ENCODE measurements at places on chromosomes 1 and 21.

- H3K4me1 ChIP-seq = no peaks in the 10 kb centered on the region
- H3K36me3 ChIP-seq = no peaks in the 10 kb centered on the region
- H3K4me3 ChIP-seq = no peak overlapping the region
- no peak for DNase-seq
These were observed 18.0 kb downstream of the PTPRU start for GRCh38 chr1:29254346-29254745.

- no peak overlapping the region for H3K27ac ChIP-seq
- no peak for DNase-seq
- H3K4me1 ChIP-seq = no peaks in the 10 kb centered on the region
- peaks cover 41% of the 10 kb centered on the region for H3K27me3 ChIP-seq
These were observed 453.2 kb upstream of the VAMP3 start for GRCh38 chr1:7317888-7318287.

DNA sequence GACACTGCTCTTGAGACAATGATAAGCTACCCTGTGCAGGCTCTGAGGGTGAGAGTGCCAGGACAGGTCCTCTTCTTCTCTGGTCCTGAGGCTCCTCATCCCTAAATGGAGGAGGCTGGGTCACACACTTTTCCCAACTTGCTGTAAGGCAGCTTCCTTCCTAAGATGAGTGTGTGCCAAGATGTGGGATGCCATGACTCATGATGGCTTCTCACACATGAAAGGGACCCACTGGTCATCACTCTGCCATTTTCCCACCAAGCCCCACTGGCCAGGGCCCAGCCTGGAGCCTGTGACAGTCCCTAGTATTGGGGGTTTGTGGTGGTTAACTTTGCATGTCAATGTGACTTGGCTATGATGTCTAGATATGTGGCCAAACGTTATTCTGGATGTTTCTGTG lies 54.4 kb downstream of the CNIH3 start:
- no peaks in the 10 kb centered on the region for H3K36me3 ChIP-seq
- H3K4me1 ChIP-seq = no peaks in the 10 kb centered on the region
- H3K27me3 ChIP-seq = peaks cover 28% of the 10 kb centered on the region
- DNase-seq = no peak

GRCh38 chr1:157771661-157772425 lies 5.1 kb downstream of the FCRL2 start:
- H3K27me3 ChIP-seq = no peaks in the 10 kb centered on the region
- peak overlapping the region; percentile 46 for H3K27ac ChIP-seq
- no peak overlapping the region for H3K4me3 ChIP-seq

DNA sequence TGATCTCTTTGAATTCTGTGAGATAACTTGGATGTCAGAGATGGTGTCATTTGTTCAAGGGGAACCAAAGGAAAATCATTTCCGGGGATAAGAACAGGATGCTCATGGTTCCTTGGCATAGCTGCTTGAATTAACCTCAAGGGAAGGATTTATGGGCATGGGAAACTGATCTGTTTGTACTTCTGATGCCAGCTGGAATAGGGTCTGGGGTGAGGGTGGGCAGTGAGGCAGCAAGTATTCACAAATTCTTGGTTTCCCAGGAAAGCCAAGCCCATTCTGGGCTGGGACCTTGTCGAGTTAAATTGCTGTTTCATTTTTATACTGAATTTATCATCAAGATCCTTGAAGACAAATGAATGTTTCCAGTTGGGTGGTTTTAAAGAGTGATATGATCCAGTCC lies 14.1 kb downstream of the INTS3 start:
- no peak overlapping the region for H3K4me3 ChIP-seq
- H3K27ac ChIP-seq = no peak overlapping the region
- H3K27me3 ChIP-seq = no peaks in the 10 kb centered on the region
- no peak for DNase-seq
- peaks cover 4% of the 10 kb centered on the region for H3K4me1 ChIP-seq

GRCh38 chr1:147252540-147252939 lies 10.1 kb downstream of the CHD1L start:
- H3K4me1 ChIP-seq = peaks cover 17% of the 10 kb centered on the region
- peaks cover 9% of the 10 kb centered on the region for H3K36me3 ChIP-seq
- no peaks in the 10 kb centered on the region for H3K27me3 ChIP-seq
- no peak for DNase-seq
- H3K27ac ChIP-seq = no peak overlapping the region

DNA sequence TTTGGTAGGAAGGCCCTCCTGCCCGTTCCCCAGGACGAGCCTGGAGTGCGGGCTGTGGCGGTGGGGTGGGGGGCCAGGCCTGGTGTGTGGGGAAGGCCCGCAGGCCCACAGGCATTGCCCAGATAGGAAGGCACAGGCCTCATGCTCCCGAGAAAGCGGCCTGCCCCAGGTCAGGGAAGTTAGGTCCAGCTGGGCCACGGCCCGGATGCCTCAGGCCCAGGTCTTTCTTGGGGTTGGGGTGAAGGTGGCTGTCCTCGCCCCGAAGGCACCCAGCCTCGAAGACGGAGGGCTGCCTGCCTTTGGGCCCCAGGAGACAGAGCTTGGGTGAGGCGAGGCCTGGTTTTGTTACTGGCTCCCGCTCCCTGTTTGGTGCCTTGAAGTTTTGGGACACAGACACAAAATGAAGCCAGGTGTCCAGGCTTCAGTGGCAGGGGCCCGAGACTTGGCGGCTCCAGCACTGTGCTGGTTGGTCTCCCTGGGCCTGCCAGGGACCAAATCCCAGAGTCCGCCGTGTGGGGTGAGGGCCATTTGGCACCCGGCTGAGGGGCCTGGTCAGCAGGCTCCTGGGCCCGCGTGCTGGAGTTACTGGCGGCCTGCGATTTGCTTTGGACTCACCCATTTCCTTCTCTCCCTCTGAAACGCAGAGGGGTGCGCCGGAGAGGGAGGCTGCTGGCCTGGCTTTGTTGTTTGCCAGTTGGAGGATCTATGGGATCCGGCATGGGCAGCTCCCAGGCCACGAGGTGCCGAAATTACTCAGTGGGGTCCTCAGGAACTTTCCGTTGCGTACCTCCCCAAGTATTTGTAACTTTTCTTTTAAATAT lies 2.0 kb downstream of the SKI start:
- peaks cover 84% of the 10 kb centered on the region for H3K36me3 ChIP-seq
- peak overlapping the region; percentile 87 for H3K4me3 ChIP-seq
- peaks cover 56% of the 10 kb centered on the region for H3K4me1 ChIP-seq
- no peak for DNase-seq

DNA sequence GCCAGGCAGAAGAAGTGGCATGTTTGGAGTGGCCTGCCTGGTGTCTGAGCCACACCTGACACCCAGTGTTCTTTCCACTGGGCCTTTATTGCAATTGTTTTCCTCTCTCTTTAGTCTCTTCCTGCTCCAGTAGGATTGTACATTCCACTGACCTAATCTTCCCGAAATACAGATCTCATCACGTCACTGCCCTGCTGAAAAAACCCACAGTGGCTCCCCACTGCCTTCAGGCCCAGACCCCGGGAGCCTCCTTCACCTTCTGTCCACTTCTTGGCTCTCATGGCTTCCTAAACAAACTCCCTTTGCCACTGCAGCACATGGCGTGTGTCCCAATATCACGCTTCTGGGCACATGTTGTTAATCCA lies 25.3 kb upstream of the ATP5PO start:
- H3K4me3 ChIP-seq = no peak overlapping the region
- H3K36me3 ChIP-seq = peaks cover 37% of the 10 kb centered on the region
- DNase-seq = no peak
- H3K27me3 ChIP-seq = no peaks in the 10 kb centered on the region
- peaks cover 49% of the 10 kb centered on the region for H3K4me1 ChIP-seq

DNA sequence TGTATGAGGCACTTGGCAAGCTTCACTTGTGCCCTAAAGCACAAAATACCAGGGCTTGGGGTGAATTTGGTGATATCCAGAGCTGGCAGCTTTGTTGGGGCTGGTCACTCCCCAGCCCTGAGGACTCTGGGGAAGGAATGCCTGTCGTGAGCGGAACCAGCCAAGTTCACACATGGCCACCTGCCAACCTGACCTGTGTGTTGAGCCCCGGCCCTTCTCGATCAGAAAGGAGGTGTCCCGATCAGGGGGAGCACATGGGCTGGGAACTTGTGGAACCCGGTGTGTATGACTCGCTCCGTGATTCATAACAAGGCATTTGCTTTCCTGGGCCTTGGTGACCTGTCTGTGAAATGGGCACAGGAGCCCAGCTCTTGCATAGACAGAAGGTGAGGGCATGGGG lies 43.1 kb downstream of the AGPAT3 start:
- no peak overlapping the region for H3K4me3 ChIP-seq
- H3K27me3 ChIP-seq = no peaks in the 10 kb centered on the region
- H3K4me1 ChIP-seq = peaks cover 36% of the 10 kb centered on the region
- peaks cover 25% of the 10 kb centered on the region for H3K36me3 ChIP-seq
- DNase-seq = no peak

- no peak for DNase-seq
- peak overlapping the region; percentile 41 for H3K4me3 ChIP-seq
- peaks cover 30% of the 10 kb centered on the region for H3K36me3 ChIP-seq
- peak overlapping the region; percentile 100 for H3K27ac ChIP-seq
These were observed 23.2 kb downstream of the EDARADD start for GRCh38 chr1:236417336-236417735.

Data from effector memory CD8-positive, alpha-beta T cell (primary cell).